ENCODE measurements at places on chromosomes 4 and X.

- DNase-seq, result no peak
Observed at GRCh38 chr4:184744236-184744635, 10.3 kb upstream of the CENPU start.

DNA sequence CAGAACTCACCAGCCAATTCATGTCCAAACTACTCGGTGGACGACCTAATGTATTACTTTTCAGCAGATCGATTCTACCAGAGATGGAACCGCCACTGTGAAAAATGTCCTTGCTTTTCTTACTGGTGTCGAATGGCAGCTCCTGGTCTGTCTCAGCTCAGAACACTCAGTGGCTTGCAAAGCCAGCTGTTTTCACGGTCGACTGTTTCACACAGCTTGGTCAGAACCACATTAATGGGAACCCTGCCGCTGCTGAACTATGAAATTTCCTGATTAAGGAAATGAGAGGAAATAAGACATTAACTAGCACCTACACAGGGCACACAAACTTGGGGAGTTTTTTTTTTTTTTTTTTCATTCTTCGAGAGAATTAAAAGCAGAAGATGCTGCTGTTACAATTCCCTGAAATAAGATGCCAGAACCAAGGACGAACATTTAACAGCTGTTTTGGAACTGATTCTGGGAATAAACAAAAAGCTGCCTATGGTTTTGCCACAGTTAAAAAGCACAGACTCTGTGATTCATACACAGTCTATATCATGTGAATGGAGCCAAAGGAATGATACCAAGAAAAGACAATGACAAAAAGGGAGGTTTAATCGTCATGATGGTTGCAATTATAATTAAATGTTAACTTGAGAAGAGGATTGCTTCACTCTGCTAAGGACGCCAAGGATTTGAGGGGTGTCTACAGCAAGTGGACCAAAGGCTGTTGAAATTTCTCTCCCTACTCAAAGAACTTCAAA lies 31.3 kb downstream of the SUPT20HL2 start:
- DNase-seq, result no peak

GRCh38 chrX:97009391-97009790 lies 125.7 kb downstream of the RPA4 start:
- DNase-seq, result no peak

DNA sequence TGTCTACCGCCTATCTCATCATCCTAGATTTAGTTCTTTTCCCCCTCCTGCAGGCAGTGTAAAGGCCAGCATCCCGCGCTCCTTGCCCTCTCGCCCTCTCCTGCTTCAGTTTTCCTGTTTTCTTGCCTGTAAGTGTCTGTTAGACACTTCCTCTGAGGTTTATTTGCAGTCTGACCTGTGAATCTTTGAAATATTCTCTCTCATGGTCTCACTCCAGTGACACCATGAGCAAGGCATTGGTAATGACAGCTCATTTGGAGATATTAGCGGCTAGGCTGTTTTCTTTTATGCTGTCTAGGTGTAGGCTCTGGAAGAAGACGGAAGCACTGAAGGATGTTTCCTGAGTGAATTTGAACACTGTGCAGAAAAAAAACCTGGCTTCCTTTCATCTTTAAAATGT lies 179.6 kb downstream of the KDR start:
- DNase-seq, result no peak

DNA sequence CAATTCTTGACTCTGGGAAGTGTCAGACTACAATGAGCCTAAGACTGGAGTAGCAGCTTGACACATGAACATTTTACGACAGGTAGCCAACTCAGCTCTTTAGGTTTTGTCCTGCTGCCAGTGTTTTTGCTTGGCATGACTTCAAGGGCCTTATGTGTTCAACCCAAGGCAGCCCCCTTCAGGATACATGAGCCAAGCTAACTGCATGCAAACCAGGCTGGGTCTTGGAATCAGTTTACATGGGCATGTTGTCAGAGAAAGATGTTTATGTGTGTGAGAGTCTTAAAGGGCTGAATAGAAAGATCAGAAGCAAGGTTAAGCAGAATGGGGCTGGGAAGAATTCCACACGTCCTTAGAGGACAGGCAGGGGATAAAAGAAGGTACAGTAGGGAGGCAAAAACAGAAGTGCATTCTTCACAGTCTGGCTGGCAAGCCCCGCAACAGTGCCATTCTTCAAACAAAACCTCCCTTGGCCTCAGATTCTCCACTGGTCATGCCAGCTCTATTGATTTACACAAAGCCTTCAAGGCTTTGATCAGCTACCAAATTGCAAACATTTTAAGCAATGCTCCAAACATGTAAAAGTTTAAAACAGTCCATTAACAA lies 97.3 kb downstream of the NKX6-1 start:
- no peak for DNase-seq

DNA sequence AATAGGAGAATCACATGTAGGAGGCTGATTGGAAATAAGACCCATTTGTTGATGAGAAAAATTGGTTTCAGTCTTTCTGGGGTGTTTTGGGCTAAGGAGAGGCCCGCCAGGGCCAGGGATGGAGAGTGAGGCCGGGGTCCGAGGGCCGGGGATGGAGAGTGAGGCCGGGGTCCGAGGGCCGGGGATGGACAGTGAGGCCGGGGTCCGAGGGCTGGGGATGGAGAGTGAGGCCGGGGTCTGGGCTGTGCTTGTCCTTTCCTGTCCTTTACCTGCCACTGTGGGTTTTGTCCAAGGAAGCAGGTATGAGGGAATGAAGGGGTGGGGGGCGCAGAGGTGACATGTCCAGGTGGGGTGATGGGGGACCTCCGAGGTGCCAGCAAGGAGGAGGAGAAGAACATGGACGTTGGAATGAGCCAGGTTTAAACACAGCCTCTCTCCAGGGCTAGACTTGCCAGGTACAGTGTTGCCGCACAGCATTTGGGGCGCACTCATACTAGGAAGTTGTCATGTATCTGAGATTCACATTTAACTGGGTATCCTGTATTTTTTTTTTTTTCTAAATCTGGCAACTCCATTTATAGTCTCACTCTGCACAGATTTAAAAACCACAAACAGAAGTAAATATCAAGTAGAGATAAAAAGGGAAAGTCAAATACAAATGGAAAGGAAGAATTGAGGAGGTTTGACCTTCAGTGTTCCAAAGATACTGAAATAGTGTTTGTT lies 8.8 kb downstream of the RGS12 start:
- no peak for DNase-seq

Measured in stimulated activated CD4-positive, alpha-beta T cell treated with anti-CD3 and anti-CD28 coated beads, Interleukin-15, amount 100 ng/mL, for 1 hour (primary cell).